ENCODE measurements at places on chromosomes 5 and 9.

DNA sequence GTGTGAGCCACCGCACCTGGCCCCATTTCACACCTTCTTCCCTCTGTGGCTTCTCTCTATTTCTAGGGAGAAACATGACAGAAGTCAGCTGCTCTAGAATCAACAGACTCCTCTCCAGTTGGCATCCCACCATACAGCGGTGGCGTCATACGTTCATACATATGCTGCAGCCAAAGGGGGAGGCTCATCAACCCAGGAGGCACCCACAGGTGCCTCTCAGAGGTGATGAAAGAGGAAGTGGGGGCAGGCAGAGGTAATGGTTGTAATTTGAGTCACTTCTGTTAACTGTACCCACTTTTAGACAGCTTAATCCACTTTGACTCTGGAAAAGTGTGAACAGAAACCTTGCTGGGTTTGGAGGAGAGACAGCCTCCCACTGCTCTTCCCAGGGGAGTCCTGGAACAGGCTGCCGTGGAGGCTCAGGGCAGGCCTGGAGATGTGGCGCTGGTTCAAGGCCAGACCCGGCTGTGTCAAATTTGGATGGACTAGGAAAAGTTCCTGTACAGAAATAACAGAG is 47.3 kb upstream of the SUB1 start:
- DNase-seq = no peak

- DNase-seq = no peak
Observed at GRCh38 chr9:97478301-97478981, 23.0 kb upstream of the TMOD1 start.

GRCh38 chr5:10471677-10472076 is 30.0 kb downstream of the ROPN1L start:
- no peak for DNase-seq

- DNase-seq = no peak
Observed at GRCh38 chr9:106953174-106953573, 90.2 kb downstream of the ZNF462 start.

DNA sequence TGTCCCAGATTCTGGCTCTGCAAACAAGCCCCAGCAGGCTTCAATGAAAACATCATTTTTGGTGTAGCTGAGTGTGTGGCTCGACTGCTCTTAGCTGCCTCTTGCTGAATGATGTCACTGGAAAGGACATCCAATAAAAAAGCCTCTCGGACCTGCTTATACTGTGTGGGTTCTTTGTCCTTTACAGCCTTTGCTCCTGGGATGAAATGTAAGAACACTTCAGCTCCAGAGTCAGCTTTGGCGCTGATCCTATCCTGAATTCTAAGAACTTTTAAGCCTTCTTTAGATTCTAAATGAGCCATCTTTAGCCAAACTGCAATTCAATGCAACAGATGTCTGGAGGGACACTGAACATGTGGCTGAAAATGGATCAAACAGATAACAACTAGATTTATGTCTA is 404.6 kb upstream of the C9orf72 start:
- no peak for DNase-seq

DNA sequence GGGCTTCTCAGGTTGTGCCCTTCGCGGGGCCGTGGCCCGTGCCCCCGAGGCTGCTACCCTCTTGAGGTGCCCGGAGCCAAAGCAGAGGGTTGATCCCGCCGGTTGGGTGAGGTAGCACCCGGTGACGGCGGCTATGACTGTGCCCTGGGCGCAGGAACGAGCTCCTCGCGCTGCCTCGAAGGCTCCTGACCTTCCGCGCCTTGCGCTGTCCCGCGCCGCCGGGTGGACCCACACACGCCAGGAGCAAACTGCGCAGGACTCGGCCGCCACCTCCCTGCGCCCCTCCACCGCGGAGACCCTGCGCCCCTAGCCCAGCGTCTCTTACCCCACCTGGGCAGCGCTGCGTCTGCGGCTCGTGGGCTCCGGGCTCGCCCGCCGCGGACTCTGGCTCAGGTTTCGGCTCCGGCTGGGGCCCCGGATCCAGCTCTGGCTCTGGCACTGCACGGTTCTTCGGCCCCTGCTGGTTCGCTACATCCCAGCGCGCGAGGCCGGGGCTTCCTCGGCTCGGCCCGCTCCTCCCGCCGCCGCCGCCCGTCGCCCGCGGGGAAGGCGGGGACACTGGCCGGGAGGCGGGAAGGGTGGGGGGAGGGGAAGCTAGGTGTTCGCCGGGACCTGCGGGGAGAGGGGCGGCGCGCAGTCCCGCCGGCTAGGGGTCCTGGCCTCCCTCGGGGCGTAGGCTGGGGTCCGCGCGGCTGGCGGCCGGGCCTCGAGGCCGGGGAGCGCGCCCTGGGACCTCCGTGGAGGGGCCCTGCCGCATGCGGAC is 5.4 kb upstream of the PITX1 start:
- DNase-seq = no peak

DNA sequence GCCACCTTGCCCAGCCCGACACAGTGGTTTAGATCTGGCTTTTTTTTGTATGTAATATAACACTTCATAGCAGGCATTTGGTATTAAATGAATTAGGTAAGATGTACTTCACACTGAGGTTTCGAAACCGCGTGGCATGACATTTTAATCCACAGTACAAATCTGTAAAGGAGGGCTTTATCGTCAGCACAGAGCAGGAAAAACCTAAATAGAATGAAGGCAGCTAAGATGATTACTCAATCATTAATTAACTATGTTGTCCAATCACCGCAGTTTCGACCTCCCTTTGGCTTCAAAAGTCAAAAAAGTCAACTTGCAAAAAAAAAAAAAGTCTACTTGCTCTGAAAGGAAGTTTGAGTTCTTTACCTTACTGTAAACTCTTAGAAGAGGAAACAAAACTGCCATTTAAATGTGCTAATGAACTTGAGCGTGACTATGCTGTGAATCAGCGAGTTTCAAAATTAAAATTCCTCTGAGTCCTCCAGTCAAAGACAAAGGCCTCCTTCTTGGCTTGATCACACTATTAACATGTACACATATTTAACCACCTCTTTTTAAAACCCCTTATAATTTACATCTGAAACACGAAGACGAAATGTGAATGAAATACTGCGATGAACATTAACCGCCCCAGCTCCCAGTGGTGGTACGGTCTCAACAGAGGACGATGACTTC is 698 bp upstream of the SEC24A start:
- no peak for DNase-seq

GRCh38 chr5:83703059-83703458 is 17.6 kb downstream of the HAPLN1 start:
- DNase-seq = no peak

GRCh38 chr5:146945617-146946084 is 67.1 kb upstream of the PPP2R2B start:
- no peak for DNase-seq

DNA sequence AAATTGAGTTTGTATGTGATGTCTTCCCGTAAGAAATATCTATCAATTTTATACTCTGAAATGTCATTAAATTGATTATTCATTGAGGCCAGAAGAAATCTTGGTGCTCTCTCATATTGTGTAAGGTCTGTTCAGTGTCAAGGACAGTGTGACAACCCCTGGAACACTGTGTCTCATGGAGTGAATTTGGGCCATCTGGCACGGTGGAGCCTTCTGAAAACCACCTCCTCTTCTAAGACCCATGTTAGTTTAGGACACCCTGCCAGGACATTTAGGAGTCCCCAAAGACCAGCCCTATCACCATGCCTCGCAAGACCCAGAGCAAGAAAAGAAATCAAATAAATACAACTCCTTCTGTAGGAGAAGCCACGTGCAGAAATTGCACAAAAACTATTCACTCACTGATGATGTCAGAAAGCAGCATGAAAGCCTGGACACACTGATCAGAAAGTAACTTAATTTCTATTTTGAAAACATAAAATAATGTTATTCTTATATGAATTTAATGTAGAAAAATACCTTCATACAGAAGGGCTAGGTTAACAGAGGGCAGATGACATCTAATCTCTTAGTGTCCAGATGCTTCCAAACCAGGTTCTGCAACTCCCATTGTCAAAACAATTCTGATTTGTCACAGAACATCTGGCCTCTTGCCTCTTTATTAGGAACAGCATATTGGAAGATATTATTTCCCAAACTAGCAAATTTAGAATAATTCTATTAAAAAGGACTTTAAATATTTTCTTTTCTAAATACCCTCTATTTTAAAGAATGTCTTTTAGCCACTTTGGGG is 298.8 kb downstream of the NR2F1-AS1 start:
- no peak for DNase-seq

- DNase-seq = no peak
Observed at GRCh38 chr9:70218767-70219166, 40.0 kb upstream of the SMC5 start.

GRCh38 chr5:149363358-149363757 is 5.5 kb downstream of the PCYOX1L start:
- no peak for DNase-seq

GRCh38 chr9:116141864-116142561 is 11.6 kb upstream of the PAPPA start:
- DNase-seq = no peak

GRCh38 chr9:127809002-127809539 is 6.4 kb downstream of the FPGS start:
- DNase-seq = no peak

DNA sequence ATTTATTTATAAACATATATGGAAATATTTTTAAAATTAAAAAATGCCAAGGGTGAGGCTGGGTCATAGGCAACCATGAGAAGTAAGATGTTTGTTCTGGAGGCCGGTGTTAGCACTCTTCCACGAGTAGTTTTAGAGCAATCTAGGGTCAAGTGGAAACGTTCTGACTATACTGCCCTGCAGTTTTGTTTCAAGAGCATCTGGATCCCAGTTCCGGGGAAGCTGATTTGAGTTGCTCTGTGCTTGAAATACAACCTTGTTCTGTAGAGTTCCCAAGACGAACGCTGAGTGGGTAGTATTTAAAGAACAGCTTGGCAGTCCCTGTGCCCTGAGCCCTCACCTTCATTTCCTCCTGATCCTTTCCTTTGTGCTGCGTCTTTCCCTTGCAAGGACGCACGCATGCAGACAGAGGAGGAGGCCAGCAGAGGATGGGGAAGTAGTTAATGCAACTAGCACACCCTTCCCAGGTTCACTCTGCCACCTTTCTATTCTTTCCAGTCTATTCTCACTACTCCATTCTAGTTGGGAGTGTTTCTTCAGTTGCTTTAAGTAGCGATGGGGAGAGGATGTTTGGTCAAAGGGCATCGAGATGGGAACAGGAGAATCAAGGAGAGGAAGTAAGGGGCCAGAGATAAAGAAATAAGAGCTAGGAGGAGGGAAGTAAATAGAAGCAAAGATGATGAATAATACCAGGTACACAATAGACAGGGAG is 68.3 kb upstream of the ZSWIM6 start:
- DNase-seq = no peak

DNA sequence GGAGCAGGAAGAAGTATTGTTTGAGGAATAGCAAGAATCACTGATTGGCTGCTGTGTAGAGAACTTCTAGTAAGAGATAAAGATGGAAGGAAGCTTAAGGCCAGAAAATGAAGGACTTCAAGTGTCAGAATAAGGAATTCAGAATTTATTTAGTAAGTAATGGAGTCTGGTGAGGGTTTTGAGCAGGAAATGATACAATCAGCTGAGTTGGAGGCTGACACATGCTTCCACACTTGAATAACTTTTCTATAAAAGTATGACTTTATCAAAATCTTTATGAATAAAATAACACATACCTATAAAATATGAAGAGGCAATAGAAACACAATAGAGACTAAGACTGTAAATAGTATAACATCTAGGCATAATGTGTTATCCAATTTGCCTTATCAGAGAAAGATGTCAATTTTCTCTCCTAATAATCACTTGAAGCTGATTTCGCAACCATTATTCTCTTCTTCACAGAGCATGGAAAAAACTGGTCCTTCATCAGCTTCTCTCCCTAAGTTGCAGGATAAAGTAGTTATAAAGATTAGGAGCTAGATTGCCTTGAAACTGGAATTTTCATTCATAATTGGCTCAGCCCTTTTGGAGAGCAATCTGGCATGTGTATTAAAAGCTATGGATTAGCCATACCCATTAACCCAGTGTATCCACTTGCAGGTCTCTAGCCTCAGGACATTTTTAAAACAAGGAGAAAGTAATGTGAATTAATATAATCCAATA is 143.4 kb downstream of the ZNF608 start:
- DNase-seq = no peak

- DNase-seq = no peak
Observed at GRCh38 chr9:109346904-109347303, 26.0 kb upstream of the EPB41L4B start.

DNA sequence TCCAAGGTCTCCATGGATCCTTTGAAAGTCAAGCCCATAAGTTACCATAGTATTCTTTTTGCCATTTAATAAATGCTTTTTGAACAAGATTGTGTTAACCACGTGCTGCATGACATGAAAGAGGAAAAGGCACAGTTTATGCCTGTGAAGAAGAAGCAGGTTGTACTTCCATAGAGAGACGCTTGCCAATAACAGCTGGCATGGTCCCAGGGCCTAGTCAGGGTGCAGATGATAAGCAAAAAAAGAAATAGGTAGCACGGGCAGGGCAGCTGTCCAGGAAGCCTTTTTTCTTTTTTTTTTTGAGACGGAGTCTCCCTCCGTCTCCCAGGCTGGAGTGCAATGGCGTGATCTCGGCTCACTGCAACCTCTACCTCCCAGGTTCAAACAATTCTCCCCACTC is 71.8 kb upstream of the CLINT1 start:
- DNase-seq = no peak

DNA sequence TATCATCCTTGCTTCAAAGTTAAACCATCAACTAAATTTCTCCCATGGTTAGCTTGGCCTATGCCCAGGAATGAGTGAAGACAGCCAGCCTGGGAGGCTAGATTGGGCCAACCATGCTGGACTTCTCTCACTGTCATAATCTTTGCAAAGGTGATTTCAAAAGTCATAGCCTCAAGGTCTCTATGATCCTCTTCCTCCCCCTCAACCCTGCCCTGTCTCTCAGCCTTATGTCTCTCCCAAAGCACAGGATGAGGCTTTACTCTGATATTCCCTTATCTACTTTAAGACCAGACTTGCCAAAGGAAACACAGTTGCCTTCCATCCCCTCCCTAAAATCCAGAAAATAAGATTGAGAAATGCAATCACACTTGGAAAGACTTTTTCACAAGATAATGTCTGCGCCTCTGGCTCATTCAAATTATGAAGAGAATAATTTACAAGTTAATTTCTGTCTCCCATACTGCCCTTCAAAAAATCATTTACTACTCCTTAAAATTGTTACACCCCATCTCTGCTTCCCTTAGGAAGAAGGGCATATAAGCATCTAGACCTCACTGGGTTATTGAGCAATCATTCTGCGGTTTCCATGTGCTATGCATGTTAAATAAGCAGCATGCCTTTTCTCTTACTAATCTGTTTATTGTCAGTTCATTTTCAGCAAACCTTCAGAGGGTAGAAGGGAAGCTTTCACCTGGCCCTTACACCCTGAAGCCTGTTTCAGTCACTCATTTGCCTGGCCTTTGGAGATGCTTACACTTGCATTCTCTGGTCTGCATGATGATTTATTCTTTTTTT is 113.8 kb upstream of the ANKRD55 start:
- DNase-seq = no peak

GRCh38 chr9:70511858-70512257 is 97.4 kb upstream of the KLF9 start:
- no peak for DNase-seq

- no peak for DNase-seq
Observed at GRCh38 chr5:58258984-58259684, 200.8 kb downstream of the PLK2 start.

GRCh38 chr5:135327429-135328127 is 71.5 kb downstream of the MACROH2A1 start:
- no peak for DNase-seq

GRCh38 chr5:62007457-62007856 is 298.5 kb upstream of the KIF2A start:
- DNase-seq = no peak

All from NCI-H446 treated with DMSO at 0.1 percent for 48 hours (cell line).